Stimulated activated CD8-positive, alpha-beta memory T cell treated with anti-CD3 and anti-CD28 coated beads, Interleukin-7, amount 100 ng/mL, for 4 hours (primary cell): ENCODE measurements at places on chromosomes 4 and X.

GRCh38 chr4:27861381-27861787, 1000.7 kb downstream of the STIM2 start:
- no peak for DNase-seq

DNA sequence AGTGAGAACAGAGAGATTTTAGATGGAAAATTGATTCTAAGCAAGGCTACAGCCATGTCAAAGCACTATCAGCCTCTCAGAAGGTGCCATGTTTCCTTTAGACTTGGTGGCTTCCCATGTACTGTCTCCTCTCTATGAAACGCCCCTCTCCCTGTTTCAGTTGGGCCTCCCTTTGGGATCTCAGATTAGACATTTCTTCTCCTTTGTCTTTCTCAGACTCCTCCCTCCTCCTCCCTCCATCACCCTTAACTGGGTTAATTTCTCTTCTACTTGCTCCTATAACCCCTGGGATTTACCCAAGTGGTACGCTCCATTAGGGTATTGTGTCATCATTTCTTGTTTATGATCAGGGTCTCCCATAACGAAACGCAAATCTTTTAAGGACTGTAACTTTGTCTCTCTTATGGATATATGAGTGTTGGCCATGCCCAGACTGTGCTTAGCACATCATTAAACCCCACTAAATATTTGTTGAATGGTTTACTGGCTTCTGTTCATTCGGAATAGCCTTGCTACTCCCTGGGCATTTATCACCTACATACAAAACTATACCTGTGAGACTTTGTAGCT, 106.8 kb downstream of the FAM9B start:
- DNase-seq = no peak

DNA sequence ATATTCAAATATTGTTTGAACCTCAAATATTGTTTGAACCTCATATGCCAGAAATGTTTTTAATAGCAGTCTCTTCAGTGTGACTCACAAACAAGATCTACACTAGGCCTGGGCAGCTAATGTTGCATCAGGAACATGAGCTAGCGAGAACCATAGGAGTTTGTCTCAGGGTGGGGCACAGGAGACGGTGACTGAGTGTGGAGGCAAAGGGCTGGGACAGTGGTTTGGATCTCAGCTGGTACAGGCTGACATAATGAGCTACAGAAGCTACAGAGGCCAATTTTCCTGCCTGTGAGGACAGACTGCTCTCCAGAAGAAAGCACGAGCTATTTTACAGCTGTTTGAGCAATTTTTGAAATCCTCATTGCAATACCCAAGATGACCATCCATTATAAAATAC, 224.7 kb downstream of the CENPC start:
- no peak for DNase-seq

GRCh38 chr4:186472948-186473347, 82.4 kb downstream of the MTNR1A start:
- DNase-seq = no peak

DNA sequence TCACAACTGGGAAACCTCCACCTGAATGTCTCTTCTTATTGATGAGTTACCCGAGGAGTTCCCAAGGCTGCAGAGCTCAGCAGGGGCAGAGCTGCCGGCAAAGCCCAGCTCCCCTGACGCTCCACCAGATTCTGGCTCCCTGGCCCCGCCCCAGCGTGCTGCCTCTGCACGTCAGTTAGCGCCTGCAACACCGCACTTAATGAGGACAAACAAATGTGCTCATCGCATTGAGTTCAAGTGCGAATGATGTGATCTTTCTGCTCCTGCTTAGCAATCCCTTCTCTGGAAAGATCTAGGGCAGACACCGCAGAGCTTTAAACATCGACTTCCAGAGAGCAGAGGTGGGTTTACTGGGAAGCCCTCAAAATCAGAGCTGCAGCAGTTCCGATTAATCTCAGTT, 55.5 kb upstream of the FBXW7 start:
- no peak for DNase-seq

DNA sequence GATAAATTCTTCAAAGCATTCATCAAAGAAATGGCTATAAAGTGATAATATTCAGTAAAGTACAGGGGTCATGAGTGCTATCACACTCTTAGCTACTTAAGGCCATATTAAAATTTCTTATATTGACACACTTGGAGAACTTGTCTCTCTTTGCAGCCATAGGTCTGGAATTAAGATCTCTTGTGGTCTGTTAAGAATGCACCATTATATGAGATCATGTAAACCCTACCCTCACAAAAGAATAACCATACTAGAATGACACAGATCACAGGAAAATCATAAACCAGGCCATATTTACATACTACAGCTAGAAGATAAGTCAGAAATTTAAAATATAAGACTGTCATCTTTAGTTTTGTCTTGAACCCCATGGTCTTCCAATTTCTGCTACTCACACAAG, 434.3 kb downstream of the PDGFC start:
- no peak for DNase-seq

- DNase-seq = no peak
These were observed 267.1 kb upstream of the FTHL17 start for GRCh38 chrX:31338991-31339350.

- no peak for DNase-seq
These were observed 88.1 kb upstream of the ZNF81 start for GRCh38 chrX:47748576-47748975.

GRCh38 chr4:15402146-15402545, 25.7 kb upstream of the C1QTNF7 start:
- DNase-seq = no peak

- DNase-seq = no peak
These were observed 6.8 kb upstream of the HTRA3 start for GRCh38 chr4:8262637-8263322.

DNA sequence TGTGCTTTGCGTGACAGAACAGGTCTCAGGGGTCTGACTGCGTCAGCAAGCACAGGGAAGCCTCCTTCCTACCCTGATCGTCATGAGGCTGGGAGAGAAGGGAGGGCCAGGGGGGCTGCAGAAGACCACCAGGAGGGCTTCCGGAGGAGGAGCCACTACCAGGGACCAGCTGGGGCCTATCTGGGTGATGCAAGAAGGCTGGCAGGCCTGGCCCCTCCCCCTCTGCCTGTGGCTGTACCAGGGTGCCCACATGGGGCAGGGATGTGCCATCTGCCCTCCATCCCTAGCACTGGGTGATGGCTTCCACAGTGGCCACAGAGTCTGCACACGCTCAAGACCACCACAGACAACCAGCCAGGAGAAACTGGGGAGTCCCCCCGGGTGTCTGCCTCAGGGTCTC, 116.4 kb upstream of the NKX1-1 start:
- no peak for DNase-seq

GRCh38 chr4:168572002-168572401, 75.2 kb downstream of the PALLD start:
- no peak for DNase-seq

- DNase-seq = no peak
These were observed 584.9 kb downstream of the KCNIP4 start for GRCh38 chr4:21363701-21364100.

DNA sequence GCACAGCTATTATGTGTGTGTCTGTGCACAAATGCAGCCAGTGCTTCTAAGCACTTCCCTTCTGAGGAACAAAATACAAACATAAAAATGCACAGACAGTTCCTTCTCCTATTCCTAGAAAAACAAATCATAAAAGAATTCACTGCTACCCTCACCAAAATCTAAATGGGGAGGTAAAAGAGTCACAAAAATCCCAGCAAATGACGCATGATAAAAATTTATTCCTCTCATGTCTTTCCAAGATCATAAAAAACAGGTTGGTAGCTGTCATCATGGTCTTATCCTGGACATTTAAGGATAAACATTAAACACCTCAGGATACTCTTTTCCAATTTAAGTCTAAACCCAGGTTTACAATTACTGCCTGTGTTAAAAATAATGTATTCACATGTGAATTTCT, 124.9 kb downstream of the ADAMTS3 start:
- DNase-seq = no peak

- no peak for DNase-seq
These were observed 503.0 kb upstream of the BOD1L1 start for GRCh38 chr4:14130551-14130950.

GRCh38 chr4:118772081-118772766, 63.7 kb downstream of the SEC24D start:
- DNase-seq = no peak

DNA sequence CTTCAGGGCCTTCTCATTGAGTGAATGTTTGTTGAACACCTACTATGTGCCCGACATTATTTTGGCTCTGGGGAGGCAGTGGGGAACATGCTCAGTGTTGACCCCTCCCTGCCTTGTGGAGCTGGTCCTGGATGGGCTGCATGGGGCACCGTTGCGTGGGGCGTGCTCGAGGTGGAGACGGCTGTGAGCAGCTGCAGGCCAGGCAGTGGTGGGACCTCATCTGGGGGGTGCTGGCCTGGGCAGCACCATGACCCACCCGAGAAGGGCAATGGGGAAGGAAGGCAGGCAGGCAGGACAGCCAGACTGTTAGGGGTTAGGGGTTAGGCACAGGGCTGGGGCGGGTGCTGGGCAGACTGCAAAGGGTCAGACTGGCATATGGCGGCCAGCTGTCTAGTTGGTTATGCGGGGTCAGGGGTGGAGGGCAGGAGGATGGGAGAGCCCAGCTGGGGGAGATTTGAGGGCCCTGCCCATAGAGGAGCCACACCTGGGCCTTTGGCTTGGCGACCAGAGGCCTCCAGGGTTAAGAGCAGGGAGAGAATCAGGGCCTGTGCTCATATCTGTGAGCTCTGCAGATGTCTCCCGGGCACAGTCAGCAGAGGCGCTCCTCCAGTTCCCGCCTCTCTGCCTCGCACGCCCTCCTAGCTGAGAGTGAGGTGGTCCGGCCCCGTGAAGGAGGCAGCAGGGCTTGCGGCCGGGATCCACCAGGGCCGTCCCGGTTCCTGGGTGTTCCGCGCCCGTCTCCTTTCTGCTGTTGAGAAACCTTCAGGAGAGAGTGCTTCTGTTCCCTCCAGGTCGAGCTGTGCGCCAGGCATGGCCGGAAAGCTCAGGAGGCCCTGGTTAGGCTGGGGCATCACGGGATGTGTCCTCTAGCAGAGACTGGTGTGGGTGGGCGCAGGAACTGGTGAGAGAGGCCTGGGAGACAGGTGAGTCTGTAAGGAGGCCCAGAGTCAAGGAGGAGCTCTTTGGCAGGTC, 73.3 kb downstream of the RGS12 start:
- no peak for DNase-seq

- DNase-seq = no peak
These were observed 8.3 kb upstream of the SPP1 start for GRCh38 chr4:87967193-87967592.

DNA sequence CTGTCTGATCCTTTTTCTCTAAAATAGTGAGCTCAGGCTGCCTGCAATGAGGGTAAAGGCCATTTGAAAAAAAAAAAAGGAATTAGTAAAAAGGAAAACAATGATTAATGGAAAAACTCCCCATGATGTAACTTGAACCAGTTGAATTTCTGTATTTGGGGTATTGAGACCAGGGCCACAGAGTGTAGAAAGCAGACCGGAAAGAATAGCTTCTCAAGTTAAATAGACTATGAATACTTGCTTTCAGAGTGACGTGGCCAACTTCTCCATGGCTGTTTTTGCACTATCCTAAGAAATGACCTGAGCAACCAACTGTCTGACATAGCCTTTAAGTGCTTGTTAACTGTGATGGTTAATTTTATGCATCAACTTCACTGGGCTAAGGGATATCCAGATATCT, 222.1 kb upstream of the INTU start:
- DNase-seq = no peak

DNA sequence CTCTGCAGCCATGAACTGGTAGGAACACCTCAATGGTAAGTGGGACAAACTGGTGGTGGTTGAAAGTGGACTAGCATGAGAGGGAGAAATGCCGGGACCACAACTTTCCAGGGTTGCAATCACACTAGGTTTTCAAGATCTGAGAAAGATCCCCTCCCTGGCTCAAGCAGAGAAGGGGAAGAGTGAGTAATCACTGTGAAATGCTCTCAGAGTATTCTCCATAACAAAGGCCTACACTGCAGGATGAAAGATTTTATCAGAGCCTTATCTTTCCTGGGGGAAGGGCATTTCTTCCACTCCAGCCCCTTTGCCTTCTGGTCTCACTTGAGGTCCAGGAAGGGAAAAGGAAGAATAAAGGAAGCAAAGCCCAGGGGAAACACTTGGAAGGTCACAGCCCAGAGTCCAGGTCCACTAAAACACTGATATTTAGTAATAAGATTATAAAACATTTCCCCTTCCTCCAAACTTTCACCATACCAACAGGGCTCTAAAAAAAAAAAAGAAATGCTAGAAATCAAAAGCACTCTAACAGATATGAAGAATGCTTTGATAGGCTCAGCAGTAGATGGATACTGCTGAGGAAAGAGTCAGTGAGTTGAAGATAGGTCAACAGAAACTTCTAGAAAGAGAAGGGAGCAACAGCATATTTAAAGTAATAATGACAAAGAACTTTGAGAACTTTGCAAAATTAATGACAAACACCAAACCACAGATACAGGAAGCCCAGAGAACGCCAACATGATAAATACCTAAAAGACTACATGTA, 95.9 kb downstream of the WDFY3 start:
- DNase-seq = no peak

- no peak for DNase-seq
These were observed 37.5 kb downstream of the MTMR1 start for GRCh38 chrX:150730719-150731118.

DNA sequence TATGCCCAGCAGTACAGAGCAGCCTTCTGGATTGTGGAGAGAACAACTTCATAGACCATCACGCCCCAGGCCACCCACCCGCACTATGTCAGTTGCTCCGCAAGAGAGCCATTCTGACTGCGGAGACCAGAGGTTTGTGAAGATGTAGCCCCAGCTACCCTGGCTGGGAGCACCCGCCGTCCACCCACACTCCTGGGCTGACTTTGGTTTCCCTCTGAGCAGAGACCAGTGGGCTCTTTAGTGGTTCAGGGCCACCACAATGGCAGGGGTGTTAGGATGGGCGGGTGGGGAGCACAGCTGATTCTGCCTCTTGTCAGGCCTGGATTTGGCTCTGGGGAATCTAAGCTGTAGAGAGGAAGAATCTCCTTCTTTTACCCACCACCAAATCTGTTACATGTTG, 313.4 kb downstream of the LDB2 start:
- no peak for DNase-seq

DNA sequence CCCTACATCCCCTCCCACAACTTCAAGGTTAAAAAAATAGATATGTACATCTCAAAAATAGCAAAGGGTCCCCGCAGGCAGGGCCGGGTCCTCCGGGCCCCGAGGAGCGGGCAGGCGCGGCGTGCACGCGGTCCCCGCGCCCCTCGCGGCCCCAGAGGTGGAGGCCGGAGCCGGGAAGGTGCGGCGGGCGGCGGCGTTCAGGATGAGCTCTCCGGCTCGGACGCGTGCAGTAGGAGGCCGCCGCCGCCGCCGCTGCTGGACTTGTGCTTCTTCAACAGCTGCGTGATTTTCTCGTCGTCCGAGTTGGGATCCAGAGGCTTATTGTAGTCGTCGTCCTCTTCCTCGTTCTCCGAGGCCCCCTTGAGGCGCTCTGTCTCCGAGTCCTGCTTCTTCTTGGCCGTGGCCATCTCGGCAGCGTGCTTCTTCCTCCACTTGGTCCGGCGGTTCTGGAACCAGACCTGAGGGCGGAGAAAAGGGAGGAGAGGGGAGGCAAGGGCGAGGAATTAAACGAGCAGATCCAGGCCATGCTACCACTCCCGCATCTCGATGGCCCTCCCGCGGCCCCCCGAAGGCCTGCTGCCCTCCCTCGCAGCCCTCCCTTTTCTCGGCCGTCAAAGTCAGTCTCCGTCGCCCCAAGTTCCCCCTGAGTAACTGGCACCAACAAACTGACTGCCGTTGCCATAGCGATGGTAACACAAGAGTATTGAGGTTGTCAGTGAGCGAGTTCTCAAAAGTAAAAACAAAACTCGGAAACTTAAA, 5.8 kb downstream of the NKX6-1 start:
- no peak for DNase-seq

- no peak for DNase-seq
These were observed 106.0 kb downstream of the IQCM start for GRCh38 chr4:149709640-149710039.
